Activated CD4-positive, alpha-beta T cell treated with anti-CD3 and anti-CD28 coated beads, Interleukin-2, amount 10 ng/mL, durations not matched to agents 24 days and 14 days (primary cell): ENCODE measurements at places on chromosomes 6 and 20.

- no peak for DNase-seq
Measured at GRCh38 chr6:49225471-49225870, 237.6 kb downstream of the MMUT start.

- no peak for DNase-seq
Measured at GRCh38 chr20:53773792-53774401, 180.3 kb upstream of the ZNF217 start.

GRCh38 chr6:20129290-20130088 is 82.8 kb downstream of the MBOAT1 start:
- no peak for DNase-seq

- no peak for DNase-seq
Measured at GRCh38 chr6:139979021-139979725, 604.7 kb upstream of the CITED2 start.

DNA sequence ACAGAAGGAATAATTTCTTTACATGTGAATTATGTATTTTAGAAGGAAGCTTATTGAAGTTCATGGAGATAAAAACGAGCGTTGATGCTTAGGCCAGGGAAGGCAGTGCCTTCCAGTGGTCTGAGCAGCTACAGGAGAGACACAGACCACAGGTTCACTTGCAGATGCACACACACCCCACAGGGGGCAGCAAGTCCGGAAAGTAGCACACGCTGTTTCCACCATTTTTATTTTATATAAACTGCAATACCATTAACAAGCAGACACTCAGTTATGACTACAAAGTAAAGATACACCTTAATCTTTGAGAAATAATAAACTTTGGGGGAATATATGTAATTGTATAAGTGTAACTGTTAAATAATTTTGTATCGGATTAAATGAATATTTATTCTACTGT is 13.5 kb upstream of the DACT2 start:
- DNase-seq = no peak

DNA sequence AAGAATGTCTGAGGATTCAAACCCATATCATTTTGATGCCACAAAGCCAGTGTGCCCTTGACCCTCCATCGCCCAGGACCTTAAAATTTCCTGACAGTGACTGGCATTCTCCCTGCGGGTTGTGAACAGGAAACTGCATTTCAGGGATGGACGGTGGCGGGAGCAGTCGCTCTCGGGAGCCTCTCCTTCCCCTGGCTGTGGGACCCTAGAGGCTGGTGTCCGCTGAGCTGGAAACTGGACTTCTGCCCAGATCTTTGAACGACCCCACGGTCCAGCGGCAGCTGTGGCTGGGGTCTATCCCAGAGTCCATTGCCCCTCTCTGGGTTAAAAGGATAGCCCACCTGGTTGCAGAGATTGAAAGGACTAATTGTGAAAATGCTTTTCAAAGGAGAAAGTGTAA is 1.4 kb upstream of the SEC63 start:
- no peak for DNase-seq

- DNase-seq = no peak
Measured at GRCh38 chr6:163291622-163292021, 122.9 kb upstream of the QKI start.

DNA sequence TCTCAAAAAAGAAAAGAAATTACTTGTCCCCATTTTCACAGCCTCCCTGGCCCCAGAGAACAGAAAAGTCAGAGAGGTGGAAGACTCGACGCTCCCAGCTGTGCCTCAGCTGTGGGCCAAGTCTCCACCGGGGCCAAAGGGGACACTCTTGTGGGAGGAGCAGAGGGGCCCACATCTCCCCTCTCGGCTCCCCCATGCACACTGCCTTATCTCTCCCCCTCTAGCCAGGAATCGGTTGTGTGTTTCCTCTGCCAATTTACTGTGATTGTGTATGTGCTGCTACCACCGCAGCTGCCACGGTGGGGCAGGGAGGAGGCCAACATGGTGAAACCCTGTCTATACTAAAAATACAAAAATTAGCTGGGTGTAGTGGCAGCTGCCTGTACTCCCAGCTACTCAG is 8.4 kb downstream of the TIAM2 start:
- DNase-seq = no peak

GRCh38 chr20:12058216-12058615 is 140.5 kb downstream of the BTBD3 start:
- DNase-seq = no peak

GRCh38 chr20:48676795-48677460 is 150.9 kb downstream of the PREX1 start:
- DNase-seq = no peak

- no peak for DNase-seq
Measured at GRCh38 chr20:2169456-2170088, 67.9 kb downstream of the STK35 start.

DNA sequence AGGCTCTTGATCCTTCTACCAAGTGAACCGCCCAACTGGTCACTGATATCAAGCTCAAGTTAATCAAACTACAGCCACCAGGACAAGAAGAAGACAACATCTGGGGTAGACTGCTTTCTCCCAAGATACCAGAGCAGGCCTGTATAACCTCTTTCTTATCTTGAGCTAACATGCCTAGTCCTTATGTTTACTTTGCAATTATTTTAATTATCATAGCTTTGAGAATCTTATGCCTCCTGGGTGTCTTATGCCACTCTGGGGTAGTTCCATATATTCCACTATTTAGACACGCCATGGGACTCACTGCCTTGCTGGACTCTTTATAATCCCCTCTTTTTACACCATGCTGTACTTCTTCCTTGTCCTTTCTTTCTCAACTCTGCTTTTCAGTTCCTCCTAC is 41.5 kb upstream of the ECI2 start:
- DNase-seq = no peak

DNA sequence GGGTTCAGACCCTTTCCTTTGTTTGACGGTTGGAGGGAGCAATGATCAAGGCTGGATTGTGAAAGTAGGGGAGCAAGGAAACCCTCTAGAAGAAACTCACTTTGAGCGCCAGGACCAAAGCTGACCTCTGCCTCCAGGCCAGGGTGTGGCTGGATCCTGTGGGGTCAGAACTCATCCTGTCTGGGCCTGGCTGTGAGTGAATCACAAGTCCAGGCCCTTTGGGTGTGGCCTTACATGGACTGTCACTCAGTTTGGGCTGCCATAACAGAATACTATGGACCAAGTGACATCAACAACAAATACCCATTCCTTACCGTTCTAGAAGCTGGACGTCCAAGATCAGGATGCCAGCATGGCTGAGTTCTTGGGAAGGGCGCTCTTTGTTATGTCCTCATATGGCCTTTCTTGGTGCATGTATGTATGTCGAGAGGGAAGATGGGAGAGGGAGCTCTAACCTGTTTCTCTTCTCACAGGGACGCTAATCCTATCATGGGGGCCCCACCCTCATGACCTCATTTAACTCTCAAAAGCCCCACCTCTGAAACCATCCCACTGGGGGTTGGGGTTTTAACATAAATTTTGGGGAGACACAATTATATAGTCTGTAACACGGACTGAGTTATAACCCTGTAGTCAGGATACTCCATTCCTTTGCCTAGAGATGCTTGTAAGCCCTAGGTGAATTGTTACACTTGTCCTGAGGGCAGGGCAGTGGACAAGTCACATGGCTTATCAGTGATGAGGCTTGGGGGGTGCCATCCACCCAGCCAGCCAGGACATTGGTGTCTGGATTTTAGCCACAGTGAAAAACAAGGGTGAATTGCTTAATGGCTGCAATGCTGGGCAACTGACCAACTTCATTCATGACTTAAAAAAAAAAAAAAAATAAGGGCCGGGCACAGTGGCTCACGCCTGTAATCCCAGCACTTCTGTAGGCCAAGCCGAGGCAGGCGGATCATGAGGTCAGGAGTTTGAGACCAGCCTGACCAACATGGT is 80.0 kb downstream of the TRMT11 start:
- DNase-seq = no peak

GRCh38 chr6:52293067-52293466 is 8.5 kb upstream of the MCM3 start:
- no peak for DNase-seq

DNA sequence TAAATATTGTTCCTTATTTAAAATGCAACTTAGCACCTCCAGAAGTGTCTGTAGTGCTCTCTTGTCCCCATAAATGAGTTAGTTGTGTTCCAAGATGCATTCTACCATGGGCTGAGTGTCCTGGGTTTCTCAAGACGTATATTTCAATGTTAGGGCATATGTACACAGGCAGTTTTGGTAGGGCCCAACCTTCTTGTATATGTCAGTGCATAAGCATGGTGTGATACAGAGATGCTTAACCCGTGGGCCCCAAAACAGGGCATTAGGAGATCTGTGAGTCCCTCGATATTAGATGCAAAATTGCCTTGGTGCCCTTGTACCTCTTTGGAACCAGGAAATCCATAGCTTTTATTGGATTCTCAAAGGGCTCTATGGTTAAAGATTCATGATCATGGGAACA is 91.5 kb upstream of the HIVEP1 start:
- DNase-seq = no peak

DNA sequence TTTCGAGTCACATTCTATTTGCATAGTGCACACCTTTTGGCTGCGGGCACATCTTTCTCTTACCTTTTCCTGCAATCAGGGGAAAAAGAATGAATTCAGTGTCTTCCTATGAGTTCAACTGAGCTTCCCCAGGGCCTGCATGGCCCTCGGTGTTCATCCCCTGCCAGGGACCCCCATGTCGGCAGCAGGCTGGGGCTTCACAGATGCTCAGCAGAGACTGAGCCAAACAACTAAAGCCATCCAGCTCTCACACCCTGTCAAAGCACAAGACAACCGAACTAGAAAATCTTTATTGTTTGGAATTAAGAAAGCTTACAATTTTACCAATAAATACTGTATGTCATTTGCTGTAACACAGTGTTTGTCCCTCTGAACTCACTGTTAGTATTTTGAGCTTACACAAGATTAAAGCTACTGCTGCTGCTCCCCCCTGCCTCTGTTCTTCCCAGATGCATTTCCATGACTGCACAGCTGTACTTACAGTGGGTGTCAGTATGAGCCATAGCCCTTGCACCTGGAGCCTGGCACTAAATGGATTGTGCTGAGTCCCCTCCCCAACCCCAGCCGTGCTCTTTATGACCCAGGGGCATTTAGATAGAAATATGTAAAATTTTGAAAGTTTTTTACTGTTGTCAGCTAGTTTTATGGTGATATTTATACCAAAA is 205.8 kb downstream of the TMEM242 start:
- no peak for DNase-seq
